Thymus (tissue), 14 donors: ENCODE measurements at places on chromosomes 16 and 17. TPM values are rescaled to one million over a fixed set of nuclear protein-coding genes. Genes with fewer than 3 reads are reported as not detected.
A peak's percentile ranks its signal among the peaks of the same experiment; 100 is the strongest.

UBE2O gene
- 8.8 TPM for total RNA-seq

DNA sequence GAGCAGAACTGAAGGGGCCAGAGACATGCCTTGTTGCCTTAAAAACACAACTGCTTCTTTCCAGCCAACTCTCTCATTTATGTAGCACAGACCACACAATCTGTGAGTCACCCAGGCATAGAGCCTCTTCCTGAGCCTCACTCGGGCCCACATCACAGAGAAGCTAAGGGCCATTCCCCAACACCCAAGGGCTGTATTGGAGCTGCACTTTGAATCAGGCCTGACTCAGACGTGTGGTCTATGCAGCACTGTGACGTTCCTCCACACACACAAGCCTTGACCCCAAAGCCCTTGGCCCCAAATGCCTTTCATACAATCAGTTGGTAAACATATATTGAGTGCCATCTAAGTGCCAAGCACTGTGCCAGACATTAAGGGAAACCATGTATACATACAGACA is 308.9 kb upstream of the DYNLRB2 start:
- no peak for DNase-seq
- no peak overlapping the region for H3K4me3 ChIP-seq
- no peaks in the 10 kb centered on the region for H3K4me1 ChIP-seq

- H3K27me3 ChIP-seq, result peaks cover 5% of the 10 kb centered on the region
- no peak for DNase-seq
- H3K36me3 ChIP-seq, result no peaks in the 10 kb centered on the region
- no peak overlapping the region for H3K27ac ChIP-seq
Observed at GRCh38 chr17:78556812-78557211, 20.4 kb downstream of the DNAH17 start.

DNA sequence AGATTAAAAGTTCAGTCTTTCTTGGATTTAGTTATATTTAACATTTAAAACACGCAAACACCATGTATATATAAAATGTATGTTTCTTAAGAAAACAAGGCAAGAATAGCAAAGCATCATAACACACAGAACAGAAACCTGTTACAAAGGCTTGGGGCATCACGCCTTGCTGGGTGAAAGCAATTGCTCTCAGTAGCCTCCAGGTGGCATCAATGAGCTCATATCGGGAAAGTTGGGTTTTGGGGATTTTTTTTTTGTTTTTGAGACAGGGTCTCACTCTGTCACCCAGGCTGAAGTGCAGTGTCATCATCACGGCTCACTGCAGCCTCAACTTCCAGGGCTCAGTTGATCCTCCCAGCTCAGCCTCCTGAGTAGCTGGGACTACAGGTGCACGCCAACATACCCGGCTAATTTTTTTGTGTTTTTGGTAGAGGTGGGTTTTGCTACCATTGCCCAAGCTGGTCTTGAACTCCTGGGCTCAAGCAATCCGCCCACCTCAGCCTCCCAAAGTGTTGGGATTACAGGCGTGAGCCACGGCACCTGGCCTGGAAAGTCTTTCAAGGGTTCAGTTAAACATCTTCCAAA is 56.9 kb downstream of the CYB5D2 start:
- no peak overlapping the region for H3K27ac ChIP-seq
- peak; percentile 10 for DNase-seq
- H3K4me3 ChIP-seq, result no peak overlapping the region
- no peaks in the 10 kb centered on the region for H3K27me3 ChIP-seq
- no peaks in the 10 kb centered on the region for H3K4me1 ChIP-seq

DNA sequence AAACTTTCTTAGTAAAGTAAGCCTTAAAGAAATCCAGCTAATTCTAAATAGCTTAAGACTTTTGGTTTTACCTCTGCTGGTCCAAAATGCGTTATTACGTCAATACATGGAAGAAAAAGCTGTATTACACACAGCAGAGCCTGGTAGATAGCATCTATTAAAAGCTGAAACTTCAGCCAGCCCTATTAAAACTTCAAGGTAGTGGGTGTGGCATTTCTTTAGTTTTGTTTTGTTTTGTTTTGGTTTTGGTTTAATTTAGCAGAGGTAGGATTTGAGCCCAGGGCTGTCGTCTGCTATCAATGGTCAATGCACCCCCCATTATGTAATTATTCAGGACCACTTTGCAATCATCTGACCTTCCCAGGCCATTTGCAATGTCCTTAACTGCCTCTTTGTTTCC is 318.4 kb upstream of the MAF start:
- no peak overlapping the region for H3K27ac ChIP-seq
- no peaks in the 10 kb centered on the region for H3K36me3 ChIP-seq
- DNase-seq, result no peak
- H3K4me1 ChIP-seq, result no peaks in the 10 kb centered on the region
- no peaks in the 10 kb centered on the region for H3K27me3 ChIP-seq

DNA sequence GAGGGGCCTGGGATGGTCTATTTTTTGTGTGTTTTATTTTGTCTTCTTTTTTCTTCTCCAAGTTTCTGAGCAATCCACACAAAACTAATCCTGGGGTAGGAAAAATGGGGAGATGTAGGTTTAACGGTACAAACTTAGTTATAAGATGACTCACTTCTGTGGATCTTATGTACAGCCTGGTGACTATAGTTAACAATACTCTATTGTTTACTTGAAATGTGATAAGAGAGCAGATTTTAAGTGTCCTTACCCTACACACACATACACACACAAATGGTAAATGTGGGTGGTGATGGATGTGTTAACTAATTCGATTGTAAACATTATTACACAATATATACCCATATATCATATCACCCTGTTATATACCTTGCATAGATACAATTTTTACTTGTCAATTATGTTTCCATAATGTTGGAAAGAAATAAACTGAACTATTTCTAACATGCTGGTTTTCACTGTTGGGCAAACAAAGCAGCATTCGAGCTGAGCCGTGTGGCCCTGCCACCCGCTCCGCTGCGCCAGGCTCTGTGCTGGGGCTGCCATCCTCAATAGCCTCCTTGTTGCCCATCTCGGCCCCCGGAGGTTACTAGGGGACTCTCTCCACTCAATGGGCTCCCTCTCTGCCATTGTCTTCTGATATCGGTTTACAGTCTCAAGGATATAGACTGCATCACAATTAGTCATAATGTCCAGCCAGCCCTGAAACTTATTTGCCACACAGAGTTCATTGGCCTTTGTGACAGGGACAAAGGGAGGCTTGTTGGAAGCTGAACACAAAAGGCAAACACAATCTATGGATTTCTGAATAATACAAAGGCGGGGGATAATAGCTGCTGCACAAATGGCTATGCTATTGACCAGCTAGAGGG is 380.3 kb upstream of the MAF start:
- H3K27me3 ChIP-seq, result no peaks in the 10 kb centered on the region
- no peak for DNase-seq
- H3K4me1 ChIP-seq, result no peaks in the 10 kb centered on the region
- no peak overlapping the region for H3K27ac ChIP-seq
- H3K4me3 ChIP-seq, result no peak overlapping the region
